ENCODE measurements at places on chromosomes 4 and X. TPM values are rescaled to one million over a fixed set of nuclear protein-coding genes. Genes with fewer than 3 reads are reported as not detected.

Gene PRSS12
- 0.46 TPM for total RNA-seq

Gene CENPE
- total RNA-seq: 1.2 TPM

GRCh38 chr4:104719539-104720230, 225.0 kb upstream of the CXXC4 start:
- no peak for DNase-seq

- DNase-seq: no peak
Observed at GRCh38 chr4:80134936-80135701, 62.1 kb upstream of the ANTXR2 start.

- no peak for DNase-seq
Observed at GRCh38 chrX:43605351-43605750, 50.7 kb upstream of the MAOA start.

- no peak for DNase-seq
Observed at GRCh38 chr4:151857368-151857767, 96.6 kb upstream of the GATB start.

Gene ASMT
- total RNA-seq: 0.32 TPM

Gene CFAP47
- not detected for total RNA-seq

Gene CT45A5
- not detected for total RNA-seq

DNA sequence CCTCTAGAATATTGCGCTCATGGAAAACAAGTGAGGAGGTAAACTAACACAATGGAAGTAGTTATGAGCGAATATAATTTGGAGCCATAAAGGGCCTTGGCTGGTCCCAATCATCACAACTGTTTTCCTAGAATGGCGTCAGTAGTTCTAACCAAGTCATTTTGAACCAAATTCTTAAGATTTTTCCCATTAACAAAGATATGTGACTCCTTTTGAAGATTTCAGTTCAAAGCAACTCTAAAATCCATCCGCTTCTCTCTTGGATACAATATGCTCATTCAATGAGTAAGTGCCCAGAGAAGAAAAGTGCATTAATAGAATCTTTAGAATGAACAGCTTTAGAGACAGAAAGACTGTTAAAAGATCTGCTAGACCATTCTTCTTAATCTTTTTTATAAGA, 19.6 kb upstream of the MYOZ2 start:
- DNase-seq: no peak

DNA sequence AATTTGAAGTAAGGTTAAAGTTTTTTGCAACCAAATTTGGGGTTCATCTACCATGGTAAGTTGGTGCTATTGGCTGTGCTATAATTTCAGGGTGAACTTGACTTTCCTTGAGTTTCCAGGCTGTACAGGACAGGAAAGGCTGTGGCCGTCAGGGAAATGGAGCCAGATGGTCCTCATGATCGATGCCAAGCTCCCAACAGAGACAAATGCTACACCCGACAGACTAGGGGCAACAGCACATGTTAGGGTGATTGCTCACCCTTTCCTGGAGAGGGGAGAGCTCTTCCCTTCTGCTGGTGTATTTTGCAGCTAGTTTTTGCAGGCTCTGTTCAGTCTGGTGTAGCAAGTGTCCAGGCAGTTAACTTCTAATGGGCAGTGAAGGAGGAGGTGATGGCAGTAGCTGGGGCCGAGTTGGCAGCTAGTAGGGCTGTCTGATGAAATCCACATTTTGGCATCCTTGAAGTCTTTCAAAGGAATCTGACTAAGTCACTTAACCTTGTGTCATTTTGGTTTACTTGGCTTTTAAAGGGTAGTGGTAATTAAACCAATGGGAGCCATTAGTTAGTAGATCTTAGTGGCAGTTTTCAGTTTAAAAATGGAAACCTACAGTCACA, 47.8 kb downstream of the GAB1 start:
- DNase-seq: no peak

Measured in esophagus muscularis mucosa (tissue), 4 donors.